GM23338 (cell line): ENCODE measurements at places on chromosomes 4 and X.

- DNase-seq: no peak
Measured at GRCh38 chr4:152974468-152975379, 38.6 kb downstream of the FHDC1 start.

GRCh38 chr4:19944806-19945205 is 306.9 kb upstream of the SLIT2 start:
- DNase-seq: peak; percentile 11

GRCh38 chr4:7811536-7812191 is 128.0 kb downstream of the AFAP1 start:
- DNase-seq: peak; percentile 46

- no peak for DNase-seq
Measured at GRCh38 chr4:31655328-31655727, 935.2 kb downstream of the PCDH7 start.
